ENCODE measurements at places on chromosomes 5 and 9.

DNA sequence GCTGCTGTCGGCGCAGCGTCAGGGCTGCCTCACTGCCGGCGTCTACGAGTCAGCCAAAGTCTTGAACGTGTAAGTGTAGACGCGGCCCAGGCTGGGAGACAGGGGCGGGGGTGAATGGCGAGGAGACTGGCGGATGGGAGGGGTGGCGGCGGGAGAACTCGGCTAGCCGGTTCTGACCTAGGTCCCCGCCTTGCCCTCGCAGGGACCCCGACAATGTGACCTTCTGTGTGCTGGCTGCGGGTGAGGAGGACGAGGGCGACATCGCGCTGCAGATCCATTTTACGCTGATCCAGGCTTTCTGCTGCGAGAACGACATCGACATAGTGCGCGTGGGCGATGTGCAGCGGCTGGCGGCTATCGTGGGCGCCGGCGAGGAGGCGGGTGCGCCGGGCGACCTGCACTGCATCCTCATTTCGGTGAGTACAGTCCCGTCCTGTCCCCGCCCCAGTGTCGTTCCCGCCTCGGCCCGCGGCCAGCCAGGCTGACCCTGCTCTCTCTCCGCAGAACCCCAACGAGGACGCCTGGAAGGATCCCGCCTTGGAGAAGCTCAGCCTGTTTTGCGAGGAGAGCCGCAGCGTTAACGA is 745 bp downstream of the GADD45G start:
- no peak for DNase-seq

GRCh38 chr9:101485924-101486692 is 47.5 kb upstream of the RNF20 start:
- peak; percentile 45 for DNase-seq

DNA sequence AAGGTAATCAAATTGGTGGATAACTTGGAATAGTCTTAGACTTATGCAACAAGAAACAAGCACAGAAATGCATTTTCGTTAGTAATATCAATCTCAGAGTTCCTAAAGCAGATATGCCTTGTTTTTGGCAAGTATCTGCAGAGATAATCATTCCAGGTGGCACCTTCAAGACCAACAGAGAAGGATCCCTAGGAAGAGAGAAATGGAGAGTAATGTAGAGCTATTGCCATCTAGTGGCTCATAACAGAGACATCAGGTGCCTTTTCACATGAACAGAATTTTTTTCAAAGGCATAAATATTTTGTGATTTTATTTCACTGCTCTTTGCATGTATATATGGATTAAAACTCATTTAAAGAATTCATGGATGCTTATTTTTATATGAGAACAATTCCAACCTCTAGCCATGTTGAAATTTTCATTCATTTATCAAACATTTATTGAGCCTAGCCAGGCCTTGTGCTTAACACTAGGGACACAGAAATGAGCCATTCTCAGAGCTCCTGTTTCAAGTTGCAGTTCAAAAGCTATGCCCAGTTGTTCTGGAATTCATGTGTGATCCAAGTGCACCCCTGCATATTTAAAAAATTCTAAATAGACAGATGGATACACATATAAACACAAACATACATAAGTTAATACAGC is 117.5 kb upstream of the OR13F1 start:
- peak; percentile 65 for DNase-seq

- DNase-seq, result no peak
Measured at GRCh38 chr5:126811515-126812198, 34.7 kb downstream of the LMNB1 start.

DNA sequence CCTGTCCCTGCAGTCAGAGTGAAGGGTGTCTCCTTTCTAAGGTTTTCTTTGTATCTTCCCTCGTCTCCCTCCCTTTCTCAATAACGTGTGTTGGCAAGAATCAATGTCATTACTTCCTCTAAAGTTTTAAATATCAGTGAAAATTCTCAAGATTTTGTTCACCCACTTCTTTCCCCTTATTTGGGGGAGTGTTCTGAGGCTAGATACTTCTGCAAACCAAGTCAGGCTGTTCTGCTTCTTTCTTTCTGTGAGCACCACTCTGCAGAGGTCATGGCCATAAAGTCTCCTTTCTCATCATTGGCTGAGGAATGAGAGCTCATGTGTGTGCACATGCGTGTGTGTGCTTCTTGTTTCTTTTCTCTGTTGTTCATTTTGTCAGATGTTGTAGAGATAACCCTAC is 26.6 kb upstream of the SPATA31C2 start:
- no peak for DNase-seq

DNA sequence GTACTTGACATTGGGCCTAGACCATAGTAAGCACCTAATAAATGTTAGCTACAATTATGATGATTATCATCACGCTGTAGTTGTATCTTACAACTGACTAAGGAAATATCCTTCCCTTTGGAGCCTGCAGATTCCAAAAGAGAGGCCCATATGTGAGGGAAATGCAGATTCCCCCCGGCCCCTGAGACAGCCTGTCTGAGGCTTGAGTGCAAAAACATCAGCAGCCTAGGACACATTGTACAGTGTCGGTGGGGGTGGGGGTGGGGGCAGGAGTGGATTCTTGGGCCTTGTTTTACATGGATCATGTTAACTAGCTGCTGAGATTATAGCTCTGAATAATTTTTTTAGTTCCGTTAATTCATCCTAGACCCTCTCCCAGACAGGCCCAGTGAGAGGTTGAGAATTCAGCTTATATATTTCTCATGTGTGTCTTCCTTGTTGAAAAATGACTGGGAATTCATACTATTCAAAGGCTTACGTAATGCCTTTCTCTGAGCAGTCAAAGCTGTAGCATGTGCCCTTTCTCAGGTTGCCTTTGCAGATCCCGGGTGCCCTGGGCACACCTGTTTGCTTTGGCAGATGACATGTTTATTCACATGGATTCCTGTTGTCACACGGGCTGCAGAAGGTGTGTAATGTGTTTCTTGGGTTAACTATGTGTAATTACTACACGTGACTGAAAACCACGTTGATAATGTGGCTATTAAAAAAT is 262.8 kb downstream of the NR3C1 start:
- DNase-seq, result peak; percentile 98

DNA sequence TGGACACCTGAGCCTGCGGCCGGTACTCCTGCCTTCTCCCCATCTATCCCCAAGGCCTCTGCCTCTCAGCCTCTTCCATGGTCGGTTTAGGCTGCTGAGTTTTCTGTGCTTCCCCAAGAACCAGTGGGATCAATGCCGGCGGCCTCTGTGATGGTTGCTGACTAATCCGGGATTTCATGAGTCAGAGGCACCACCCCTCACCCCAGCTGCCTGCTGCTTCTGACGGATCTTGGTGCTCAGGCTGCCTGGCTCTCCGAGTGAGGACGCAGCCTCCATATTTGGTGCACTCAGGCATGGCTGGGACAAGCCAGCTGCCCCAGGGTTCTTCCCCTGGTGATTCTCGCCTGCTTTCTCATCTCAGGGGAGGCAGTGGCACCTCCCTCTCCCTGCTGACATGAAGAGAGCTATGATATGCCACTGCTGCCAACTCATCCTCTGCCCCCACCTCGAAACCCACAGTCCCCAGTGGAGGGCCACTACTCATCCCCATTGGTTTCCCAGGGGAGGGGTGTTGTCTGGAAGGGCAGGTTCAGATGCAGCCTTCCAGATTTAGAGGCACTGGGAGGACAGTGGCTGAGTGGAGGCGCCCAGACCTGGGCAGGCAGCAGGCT is 3.3 kb upstream of the MAN1B1 start:
- DNase-seq, result no peak

DNA sequence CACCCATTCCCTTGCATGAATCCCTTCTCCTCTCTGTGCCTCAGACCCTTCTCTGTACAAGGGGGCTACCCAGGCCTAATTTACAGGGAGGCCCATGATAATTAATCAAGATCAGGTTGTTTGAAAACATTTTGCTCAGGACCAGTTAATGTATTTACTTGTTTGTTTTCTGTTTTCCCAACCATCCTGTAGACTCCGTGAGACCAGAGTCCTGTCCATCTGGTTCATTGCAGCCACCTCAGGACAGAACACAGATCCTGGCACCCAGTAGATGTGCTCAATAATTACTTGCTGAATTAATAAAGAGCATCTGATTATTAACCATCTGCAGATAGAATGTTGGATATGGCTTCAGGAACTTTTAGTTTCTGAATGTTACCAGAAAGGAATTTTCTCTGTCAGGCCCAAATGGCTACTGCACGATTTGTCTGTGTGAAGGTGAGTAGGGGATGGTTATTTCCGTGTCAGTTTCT is 27.3 kb downstream of the FOXI1 start:
- no peak for DNase-seq

- no peak for DNase-seq
Measured at GRCh38 chr5:52987711-52988331, 1.3 kb upstream of the ITGA2 start.

DNA sequence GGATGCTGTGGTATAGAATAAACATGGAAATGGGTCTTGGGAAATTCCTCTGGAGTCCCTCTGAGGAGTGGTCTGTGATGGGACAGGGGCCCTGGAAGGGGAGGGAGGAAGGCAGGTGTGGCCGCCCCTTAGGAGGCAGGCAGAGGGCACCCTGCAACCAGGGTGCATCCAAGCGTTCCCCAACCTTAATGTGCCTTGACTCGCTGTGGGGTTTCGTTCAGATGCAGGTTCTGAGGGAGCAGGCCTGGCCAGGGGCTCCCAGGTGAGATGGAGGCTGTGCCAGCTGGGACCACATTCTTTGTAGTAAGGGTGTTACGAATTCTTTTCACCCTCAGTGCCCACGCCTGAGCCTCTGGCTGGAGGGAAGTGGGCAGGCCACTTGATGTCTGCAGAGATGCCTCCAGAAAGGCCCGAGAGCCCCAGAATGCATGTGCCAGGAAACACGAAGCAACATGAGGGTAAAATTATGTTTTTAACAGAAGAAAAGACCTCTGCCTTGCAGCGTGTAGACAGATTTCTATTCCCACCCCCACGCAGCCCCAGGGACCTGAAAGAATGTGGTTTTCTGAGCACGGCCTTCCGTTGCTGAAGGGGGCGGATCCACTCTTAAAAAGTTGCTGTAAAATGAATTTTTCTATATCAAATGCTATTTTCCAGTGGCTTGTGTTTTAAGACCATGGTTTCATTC is 150.4 kb upstream of the IER5L start:
- DNase-seq, result no peak

All from SHP77 treated with DMSO at 0.1 percent for 48 hours (cell line).